ENCODE measurements at places on chromosomes 7 and 10.

GRCh38 chr10:14409856-14410458, 79.2 kb upstream of the FRMD4A start:
- DNase-seq: no peak

- no peak for DNase-seq
These were observed 189.4 kb upstream of the SHH start for GRCh38 chr7:156001496-156002260.

DNA sequence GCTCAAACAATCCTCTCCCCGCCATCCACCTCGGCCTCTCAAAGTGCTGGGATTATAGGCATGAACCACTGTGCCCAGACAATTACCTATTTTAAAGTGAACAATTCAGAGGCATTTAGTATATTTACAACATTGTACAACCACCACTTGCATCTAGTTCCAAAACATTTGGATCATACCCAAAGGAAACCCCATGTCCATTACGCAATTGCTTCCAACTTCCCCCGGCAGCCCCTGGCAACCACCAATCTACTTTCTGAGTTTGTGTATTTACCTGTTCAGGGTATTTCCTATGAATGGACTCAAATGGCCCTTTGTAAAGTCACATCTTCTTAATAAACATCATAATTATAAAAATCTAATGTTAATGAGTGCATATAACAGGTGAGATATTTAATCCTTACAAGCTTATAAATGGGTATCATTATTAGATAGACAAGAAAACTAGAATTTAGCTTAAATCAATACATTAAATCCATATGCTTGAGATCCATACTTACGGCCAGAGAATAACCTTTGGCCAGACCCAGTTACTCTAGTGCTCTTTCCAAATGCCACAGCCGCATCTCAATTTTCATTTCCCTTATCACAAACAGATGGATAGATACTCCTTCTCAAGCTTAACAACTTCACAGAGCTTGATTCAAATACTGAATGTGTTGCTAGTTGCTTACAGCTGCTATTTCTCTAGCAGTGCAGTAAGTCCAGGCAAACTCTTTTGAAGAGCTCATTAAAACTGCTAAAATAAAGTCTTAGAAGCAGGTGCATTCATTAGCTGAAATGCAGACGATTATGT, 133.4 kb upstream of the MKLN1 start:
- DNase-seq: no peak

DNA sequence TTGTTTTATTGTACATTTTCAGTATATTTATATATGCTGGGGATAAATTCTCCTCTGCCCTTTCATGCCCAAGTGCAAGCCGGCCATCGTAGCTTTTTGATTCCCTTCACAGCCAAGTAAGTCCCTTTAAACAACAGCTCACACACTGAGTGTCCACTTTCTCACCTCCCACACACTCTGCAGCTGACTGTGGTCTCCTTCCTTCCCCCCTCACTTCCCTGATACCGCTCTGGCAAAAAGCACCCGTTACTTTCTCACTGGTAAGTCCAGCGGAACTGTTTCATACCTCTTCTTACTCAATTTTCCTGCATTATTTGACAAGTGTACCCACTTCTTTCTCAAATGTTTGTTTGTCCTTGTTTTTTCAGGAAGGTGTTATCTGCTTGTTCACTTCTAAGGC, 35.2 kb downstream of the MGAM start:
- DNase-seq: no peak

- DNase-seq: no peak
These were observed 26.4 kb downstream of the KIF11 start for GRCh38 chr10:92619368-92619767.

GRCh38 chr7:150317748-150318444, 5.3 kb upstream of the LRRC61 start:
- no peak for DNase-seq

DNA sequence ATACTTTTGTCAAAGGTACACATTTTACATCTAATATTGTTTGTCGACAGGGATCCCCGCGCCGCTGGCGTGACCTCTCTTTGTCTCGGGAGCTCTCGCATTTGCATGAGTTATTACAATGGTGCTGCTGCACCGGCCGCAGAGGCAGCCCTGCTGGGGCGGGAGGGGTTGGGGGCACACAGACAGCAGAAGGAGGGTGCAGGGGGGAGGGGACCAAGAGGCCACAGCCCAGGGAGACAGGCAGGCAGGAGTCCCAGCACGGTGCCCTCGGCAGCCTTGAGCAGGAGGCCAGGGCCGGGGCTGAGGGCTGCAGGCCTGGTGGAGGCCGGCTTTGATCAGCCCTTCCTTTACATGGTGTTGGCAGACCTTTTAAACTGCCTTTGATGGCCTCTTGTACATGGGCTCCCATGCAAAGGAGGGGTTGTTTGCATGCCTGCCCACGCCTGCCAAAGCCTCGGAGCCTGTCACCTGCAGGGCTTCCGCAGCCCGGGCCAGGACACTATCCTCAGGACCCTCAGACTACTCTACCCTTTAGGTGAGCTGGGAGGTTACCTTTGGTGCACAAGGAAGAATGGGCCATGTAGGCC, 95.5 kb downstream of the EBF3 start:
- no peak for DNase-seq

- no peak for DNase-seq
These were observed 73.6 kb downstream of the RELN start for GRCh38 chr7:103915680-103916357.

- no peak for DNase-seq
These were observed 59.8 kb downstream of the COL13A1 start for GRCh38 chr10:69861251-69862240.

- no peak for DNase-seq
These were observed 527.0 kb downstream of the NEBL start for GRCh38 chr10:20369863-20370736.

- DNase-seq: peak; percentile 1
These were observed 23.9 kb upstream of the SEPHS1 start for GRCh38 chr10:13371897-13372470.

DNA sequence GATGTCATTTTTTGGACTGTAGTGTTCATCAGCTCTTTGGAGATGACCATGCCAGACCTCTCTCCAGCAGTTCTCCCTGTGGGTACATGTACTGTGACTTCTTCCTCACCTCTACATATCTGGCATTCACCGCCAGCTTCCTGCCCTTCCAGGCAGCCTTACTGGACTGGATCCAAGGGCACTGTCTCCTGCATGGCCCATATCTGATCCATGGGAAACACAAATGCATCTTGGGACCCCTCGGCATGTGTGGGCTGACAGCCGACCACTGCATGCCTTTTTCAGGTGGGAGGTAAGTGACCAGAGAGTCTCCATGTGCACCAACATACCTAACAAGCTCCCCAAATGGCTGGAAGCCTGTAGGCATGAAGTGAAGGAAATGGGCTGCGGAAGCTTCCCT, 3.9 kb upstream of the BLVRA start:
- no peak for DNase-seq

GRCh38 chr10:28566458-28567015, 33.6 kb downstream of the WAC start:
- DNase-seq: no peak

GRCh38 chr10:119667562-119668328, 16.6 kb downstream of the BAG3 start:
- DNase-seq: no peak
